ENCODE measurements at places on chromosomes 2 and 18. TPM values are rescaled to one million over a fixed set of nuclear protein-coding genes. Genes with fewer than 3 reads are reported as not detected.

GPR45 gene
- total RNA-seq, result not detected

CYS1 gene
- total RNA-seq, result 1.2 TPM

RFTN2 gene
- total RNA-seq, result not detected

SOX11 gene
- total RNA-seq, result not detected

GPR17 gene
- total RNA-seq, result 0.19 TPM

MTCL1 gene
- total RNA-seq, result 73.7 TPM

IL1B gene
- 0.33 TPM for total RNA-seq

BMPR2 gene
- 16.6 TPM for total RNA-seq

GPBAR1 gene
- total RNA-seq, result 0.12 TPM
